ENCODE measurements at places on chromosomes 7 and 10.
A peak's percentile ranks its signal among the peaks of the same experiment; 100 is the strongest.

- DNase-seq = no peak
Measured at GRCh38 chr10:118738406-118738805, 16.4 kb downstream of the CACUL1 start.

- no peak for DNase-seq
Measured at GRCh38 chr10:21523557-21524008, 1.9 kb downstream of the SKIDA1 start.

GRCh38 chr10:99560277-99561126 lies 27.8 kb downstream of the NKX2-3 start:
- DNase-seq = peak; percentile 14

GRCh38 chr7:105806592-105807447 lies 69.6 kb downstream of the ATXN7L1 start:
- DNase-seq = no peak
